ENCODE measurements at places on chromosomes 3 and 15.

DNA sequence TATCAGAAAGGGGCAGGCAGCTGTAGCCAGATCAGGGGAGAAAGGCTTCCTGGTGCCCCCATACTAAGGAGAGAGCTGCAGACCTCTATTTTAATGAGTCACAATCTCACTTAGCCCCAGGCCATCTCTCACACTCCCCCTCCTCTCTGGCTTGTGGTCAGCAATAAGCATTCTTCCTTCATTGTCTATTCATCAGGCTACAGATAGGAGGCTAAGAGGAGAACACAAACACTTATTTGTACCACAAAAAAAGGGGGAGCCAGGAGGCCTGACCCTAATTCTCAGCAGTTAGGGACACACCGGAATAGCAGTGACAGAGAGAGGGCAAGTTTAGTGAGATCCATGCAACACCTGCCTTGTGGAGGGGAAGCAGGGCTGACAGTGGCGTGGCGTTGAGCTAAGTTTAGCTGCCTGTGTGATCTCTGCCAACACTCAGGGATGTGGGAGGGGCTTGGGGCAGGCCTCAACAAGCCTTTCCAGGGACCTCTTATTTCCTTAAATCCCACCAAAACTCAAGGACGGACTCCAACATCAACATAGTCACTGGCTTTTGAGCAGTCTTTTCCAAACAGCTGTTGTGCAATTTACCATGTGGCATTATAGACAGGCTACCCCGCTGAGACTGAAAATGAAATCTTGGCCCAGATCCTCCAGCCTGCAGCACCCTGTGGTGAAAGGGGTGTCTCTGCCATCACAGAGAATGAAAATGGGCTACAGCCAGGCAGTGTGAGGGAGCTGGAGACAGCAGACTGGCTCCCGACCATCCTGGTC, 191.9 kb upstream of the TSC22D2 start:
- no peak for DNase-seq

DNA sequence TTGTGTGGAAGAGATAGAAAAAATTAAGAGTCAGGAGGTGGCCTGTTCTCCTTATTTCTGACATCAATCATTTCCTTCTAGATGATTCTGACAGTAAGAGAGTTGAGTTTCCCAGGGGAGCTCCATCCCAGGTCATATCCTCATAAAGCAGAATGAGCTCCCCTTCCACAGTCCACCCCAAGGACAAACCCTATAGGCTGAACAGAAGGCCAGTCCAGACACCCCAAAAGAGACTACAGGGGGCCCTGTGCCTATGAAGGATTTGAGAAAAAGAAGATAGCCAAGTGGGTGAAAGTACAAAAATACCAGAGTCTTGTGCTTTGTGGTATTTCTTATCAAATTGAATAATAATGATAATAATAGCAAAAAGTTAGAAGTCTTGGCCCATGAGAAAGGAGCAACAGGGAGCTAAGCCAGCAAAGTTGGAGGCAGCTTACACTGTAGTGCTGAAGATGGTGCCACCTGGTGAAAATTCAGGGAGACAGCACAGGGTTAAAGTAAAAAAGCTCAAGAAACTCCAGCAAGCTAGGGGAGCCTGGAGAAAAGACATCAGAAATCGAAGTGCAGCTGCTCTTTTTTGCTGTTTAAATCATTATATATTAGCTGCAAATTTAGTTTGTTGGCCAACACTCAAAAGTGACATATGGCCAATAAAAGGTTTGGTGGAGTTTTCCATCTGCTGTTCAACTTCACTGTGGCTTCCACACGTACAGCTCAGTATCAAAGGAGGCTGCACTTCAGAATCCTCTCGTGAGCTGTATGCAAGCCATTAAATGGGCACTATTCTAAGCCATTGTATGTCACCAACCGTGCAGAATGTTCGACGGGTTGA, 35.8 kb upstream of the SLC24A5 start:
- no peak for DNase-seq

GRCh38 chr15:41392659-41393058, 9.6 kb downstream of the NDUFAF1 start:
- no peak for DNase-seq

GRCh38 chr3:167773584-167773983, 38.1 kb downstream of the SERPINI1 start:
- DNase-seq, result no peak

- DNase-seq, result no peak
Observed at GRCh38 chr3:78855190-78855589, 912.6 kb downstream of the ROBO1 start.

- DNase-seq, result no peak
Observed at GRCh38 chr15:60350108-60350507, 47.7 kb downstream of the ANXA2 start.

DNA sequence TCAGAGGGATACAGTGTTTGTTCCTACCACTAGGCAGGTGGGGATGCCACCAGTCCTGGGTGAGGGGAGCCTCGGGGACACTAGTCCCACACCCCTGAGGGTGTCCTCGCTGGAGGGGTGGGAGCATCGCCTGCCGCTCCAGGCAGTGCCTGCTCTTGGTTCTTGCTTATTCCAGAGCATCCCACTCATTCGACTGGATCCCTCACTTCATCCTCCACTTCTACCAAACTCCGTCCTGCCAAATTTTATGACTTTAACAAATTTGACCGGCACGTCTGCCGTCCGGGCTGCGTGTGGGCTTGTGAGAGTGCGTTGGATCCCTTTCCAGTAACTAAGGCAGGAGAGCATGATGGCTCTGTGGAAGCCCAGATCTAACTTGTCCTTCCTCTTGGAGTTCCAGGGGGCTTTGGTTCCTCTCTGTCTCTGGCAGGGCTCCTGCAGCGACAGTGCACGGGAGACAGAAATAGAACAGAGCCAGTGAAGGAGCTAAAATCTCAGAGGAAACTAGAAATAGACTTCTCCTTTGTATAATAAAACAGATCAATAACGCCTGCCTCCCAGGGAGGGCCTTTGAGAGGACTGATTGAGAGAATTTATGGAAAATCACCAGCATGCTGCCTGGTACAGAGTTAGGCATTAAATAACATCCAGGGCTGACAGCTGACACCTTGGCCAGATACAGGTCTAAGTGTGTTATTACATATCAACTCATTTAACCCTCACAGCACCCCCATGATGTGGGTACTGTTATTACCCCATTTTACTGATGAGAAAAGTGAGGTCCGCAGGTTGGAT, 34.5 kb downstream of the MGLL start:
- DNase-seq, result no peak

- DNase-seq, result no peak
Observed at GRCh38 chr15:31333119-31333518, 6.5 kb downstream of the KLF13 start.

DNA sequence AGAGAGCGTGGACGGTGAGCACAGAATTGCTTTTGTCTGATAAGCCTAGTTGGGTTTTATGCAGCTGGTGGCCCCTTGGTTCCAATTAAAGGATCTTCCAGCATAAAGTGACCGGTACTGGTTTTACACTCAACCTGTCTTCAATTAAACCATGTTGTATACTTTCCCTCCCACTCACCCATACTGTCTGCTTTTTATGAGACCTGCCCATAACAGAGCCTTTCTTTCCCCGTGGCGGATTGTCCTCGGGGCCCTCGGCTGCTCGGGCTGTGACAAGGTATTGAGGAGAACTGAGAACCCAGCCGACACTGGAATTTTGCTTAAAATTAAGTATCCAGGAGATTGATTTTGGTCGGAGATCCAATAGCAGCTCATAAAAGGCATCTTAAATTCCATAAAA, 98.4 kb downstream of the TMEM266 start:
- no peak for DNase-seq

GRCh38 chr3:180352261-180352660, 249.7 kb upstream of the TTC14 start:
- DNase-seq, result no peak

DNA sequence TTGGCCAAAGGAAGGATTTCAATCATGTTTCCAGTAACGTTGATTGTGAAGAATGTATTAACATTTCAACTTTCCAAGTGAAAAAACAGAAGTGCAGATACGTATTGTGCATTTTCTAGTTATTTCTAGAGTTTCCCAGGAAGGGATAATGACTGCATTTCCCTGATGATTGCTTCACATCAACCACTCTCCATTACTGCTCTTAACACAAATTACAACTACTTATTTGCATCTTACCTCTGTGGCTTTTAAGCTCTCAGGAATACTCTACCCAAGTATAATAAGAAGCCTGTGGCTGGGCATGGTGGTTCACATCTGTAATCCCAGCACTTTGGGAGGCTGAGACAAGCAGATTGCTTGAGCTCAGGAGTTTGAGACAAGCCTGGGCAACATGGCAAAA, 582.5 kb downstream of the ZNF385D start:
- DNase-seq, result no peak

- DNase-seq, result no peak
Observed at GRCh38 chr3:53691885-53692284, 154.3 kb downstream of the CHDH start.

DNA sequence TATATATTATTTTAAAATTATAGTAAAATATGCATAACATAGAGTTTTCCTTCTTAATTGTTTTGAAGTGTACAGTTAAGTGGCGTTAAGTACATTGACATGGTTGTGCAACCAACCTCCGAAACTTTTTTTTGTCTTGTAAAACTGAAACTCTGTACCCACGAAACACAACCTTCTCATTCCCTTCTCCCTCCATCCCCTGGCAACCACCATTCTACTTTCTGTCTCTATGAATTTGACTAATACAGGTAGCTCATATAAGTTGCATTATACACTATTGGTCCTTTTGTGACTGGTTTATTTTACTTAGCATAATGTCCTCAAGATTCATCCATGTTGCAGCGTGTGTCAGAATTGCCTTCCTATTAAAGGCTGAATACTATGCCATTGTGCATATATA, 179.4 kb downstream of the SATB1 start:
- DNase-seq, result no peak

- DNase-seq, result no peak
Observed at GRCh38 chr3:63847718-63848450, 15.7 kb downstream of the THOC7 start.
